Activated T-cell treated with anti-CD3 and anti-CD28 coated beads for 4 hours (primary cell): ENCODE measurements at places on chromosomes 12 and 14.

GRCh38 chr14:68566075-68566474 is 226.8 kb downstream of the ZFP36L1 start:
- no peak for DNase-seq

GRCh38 chr14:69226736-69227135 is 33.2 kb upstream of the GALNT16 start:
- no peak for DNase-seq

DNA sequence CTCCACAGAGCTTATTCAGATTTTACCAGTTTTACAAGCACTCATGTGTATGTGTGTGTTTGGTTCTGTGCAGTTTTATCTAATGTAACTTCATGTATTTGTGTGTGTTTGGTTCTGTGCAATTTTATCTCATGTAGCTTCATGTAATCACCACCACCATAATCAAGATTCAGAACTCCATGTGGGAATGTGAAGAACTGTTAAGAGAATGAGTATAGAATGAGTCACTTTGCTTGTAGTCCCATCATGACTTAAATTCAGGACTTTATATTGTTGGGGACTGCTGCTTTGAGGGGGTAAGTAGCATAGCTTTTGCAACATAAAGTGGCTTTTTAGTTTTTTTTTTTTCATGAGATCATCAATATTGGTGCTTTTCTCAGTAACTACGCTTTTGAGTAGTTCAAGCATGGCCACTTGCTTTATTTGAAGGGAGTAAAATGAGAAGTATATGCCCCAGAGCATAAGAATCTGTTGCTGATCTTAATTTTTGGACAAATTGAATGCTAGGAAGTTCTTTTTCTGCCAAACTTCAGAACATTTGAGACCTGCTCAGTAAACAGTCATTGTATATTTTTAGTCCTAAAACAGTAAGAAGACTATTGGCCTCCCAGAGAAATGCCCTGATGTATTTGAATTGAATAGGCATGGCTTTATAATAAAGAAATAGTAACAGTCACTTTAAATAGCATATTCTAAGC is 28.8 kb downstream of the PROX2 start:
- DNase-seq: no peak

GRCh38 chr12:113245695-113246477 is 24.6 kb downstream of the TPCN1 start:
- DNase-seq: no peak

- no peak for DNase-seq
Measured at GRCh38 chr12:104823985-104824461, 134.1 kb downstream of the SLC41A2 start.

DNA sequence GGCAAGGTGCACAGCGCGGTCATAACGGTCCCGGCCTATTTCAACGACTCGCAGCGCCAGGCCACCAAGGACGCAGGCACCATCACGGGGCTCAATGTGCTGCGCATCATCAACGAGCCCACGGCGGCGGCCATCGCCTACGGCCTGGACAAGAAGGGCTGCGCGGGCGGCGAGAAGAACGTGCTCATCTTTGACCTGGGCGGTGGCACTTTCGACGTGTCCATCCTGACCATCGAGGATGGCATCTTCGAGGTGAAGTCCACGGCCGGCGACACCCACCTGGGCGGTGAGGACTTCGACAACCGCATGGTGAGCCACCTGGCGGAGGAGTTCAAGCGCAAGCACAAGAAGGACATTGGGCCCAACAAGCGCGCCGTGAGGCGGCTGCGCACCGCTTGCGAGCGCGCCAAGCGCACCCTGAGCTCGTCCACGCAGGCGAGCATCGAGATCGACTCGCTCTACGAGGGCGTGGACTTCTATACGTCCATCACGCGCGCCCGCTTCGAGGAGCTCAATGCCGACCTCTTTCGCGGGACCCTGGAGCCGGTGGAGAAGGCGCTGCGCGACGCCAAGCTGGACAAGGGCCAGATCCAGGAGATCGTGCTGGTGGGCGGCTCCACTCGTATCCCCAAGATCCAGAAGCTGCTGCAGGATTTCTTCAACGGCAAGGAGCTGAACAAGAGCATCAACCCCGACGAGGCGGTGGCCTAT is 875 bp downstream of the HSPA2 start:
- DNase-seq: no peak

- no peak for DNase-seq
Measured at GRCh38 chr12:8840938-8841633, 18.7 kb downstream of the A2ML1 start.

DNA sequence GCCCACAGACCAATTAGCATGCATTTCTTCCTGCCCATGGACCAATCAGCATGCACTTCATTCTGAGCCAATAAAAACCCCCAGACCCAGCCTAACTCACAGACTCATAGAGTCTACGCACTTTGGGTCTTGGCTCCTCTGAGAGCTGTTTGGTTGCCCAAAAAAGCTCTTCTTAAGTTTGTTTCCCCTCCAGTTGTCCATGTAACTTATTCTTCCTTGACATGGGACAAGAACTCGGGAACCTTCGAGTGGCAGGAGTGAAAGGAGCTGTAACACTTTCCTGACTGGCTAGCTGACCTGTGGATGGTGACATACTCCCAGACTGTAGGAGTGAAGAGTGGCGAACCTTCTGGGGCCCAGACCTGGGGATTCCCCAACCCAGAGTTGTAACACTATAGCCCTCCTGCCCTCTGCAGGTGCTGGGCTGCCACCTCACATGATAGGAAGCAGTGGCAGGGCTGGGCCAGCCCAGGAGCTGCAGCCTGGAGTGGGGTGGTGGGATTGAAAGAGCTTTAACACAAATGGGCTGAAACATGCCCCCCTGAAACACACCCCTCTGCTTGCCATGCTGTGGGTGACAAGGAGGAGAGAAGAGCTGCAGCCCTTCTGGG is 4.4 kb upstream of the BTBD7 start:
- DNase-seq: no peak

DNA sequence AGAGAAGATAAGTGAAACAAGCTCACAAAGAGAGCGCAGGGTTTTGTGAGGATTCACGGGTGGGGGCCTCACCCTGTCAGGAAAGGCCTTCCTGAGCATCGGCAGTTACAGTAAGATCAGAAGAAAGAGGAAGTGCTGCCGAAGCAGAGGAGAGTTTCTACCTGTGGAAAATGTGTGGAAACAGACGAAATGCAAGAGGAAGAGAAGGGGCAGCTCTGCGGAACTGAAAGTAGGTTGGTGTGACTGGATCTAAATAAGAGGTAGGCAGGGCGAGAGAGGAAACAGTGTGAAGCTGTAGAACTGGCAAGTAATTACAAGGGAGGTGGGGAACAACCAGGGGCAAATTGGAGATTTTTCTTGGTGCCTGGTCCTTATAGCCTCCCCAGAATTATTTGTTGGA is 2.6 kb downstream of the GPR68 start:
- no peak for DNase-seq

DNA sequence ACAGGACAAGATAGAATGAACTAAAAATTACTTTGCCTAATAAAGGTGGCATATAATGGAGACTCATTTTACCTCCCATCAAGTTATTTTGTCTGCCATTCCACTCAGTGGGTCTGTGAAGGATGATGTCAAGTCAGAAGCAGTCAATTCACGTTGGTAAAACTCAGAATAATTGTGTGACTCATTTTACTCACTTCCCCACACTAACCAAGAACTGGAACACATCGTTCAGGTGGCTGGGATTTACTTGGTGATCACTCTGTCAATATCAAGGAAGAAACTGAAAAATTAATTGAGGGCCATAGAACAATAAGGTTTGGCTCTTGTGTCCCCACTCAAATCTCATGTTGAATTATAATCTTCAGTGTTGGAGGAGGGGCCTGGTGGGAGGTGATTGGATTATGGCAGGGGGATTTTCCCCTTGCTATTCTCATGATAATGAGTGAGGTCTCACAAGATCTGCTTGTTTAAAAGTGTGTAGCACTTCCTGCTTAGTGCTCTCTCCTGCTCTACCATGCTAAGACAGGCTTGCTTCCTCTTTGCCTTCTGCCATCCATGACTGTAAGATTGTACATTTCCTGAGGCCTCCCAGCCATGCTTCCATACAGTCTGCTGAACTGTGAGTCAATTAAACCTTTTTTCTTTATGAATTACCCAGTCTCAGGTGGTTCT is 35.7 kb upstream of the GTF2A1 start:
- no peak for DNase-seq
